Activated T-cell treated with anti-CD3 and anti-CD28 coated beads for 24 hours (primary cell): ENCODE measurements at places on chromosomes 7 and 10.

DNA sequence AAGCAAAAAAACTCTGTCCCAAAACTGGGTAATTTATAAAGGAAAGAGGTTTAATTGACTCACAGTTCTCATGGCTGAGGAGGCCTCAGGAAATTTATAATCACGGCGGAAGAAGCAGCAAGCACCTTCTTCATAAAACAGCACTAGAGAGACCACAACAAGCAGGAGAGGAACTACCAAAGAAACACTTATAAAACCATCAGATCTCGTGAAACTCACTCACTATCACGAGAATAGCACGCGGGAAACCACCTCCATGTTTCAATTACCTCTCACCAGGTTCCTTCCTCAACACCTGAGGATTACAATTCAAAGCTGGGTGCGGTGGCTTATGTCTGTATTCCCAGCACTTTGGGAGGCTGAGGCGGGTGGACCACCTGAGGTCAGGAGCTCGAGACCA lies 48.5 kb downstream of the PDIA4 start:
- DNase-seq = no peak

DNA sequence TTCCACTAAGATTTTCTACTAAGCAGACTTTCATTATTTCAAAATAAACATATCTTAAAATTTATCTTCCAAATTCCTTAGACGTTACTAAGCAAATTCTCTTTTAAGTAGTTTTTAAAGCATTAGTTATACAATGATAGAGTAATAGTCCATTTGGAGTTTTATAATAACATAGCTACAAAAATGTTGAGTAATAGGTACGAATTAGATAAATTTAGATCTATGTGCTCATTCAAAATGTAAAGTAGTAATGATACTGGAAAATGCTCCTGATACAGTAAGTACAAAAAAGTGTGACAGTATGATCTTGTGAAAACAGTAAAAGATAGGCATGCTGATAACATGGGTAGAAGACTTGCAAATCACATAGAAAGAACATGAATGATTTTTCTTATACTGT lies 4.5 kb downstream of the DMTF1 start:
- DNase-seq = no peak

GRCh38 chr10:89438525-89438924 lies 24.2 kb downstream of the IFIT5 start:
- no peak for DNase-seq

GRCh38 chr7:107902381-107902780 lies 11.4 kb downstream of the DLD start:
- DNase-seq = no peak

GRCh38 chr10:3763035-3763456 lies 22.0 kb downstream of the KLF6 start:
- no peak for DNase-seq
